ENCODE measurements at places on chromosomes 6 and 20.

- H3K4me3 ChIP-seq: no peak overlapping the region
- peaks cover 5% of the 10 kb centered on the region for H3K4me1 ChIP-seq
- H3K36me3 ChIP-seq: peaks cover 17% of the 10 kb centered on the region
- no peak overlapping the region for H3K27ac ChIP-seq
- H3K27me3 ChIP-seq: no peaks in the 10 kb centered on the region
These were observed 32.9 kb upstream of the BACH2 start for GRCh38 chr6:90329386-90330077.

DNA sequence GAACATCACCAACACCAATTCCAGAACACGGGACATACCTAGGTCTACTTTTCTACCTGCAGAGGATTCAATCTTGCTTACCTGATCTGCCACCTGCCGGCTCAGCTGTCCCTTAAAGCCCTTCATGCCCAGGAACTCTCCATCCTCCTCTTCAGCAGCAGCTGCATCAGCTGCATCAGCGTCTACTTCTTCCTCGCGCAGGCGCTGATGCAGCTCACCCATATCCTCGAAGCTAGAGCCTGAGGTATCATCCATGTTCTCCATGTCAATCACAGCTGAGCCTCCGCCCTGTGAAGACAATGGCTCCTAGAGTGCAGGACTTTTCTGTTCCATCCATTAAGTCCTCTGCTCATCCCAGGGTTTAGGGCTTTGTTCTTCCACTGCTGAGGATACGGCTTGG lies 918 bp downstream of the YIPF3 start:
- peaks cover 46% of the 10 kb centered on the region for H3K36me3 ChIP-seq
- DNase-seq: no peak
- H3K4me3 ChIP-seq: no peak overlapping the region

- DNase-seq: no peak
- H3K36me3 ChIP-seq: no peaks in the 10 kb centered on the region
- no peak overlapping the region for H3K27ac ChIP-seq
- H3K4me1 ChIP-seq: peaks cover 5% of the 10 kb centered on the region
These were observed 7.9 kb downstream of the MYLK2 start for GRCh38 chr20:31827059-31827458.

DNA sequence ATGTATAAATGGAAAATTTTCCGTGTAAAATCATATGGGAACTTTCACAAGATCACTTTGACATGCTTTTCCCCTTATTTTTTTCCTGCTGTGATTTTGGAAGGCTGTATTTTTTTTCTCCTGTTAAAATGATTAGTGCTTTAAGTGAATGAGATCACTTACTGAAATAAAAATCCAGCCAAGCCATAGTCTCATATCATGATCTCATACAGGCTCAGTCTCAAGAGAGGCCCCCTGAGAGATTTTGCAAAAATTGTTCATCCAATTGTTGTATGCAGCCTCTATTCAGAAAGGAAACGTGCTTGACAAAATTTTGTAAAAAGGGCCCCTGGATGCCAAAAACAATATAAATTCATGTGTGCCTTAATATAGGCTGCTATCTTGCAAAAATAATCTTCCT lies 528.2 kb downstream of the HDGFL1 start:
- DNase-seq: no peak
- H3K4me3 ChIP-seq: no peak overlapping the region
- no peaks in the 10 kb centered on the region for H3K4me1 ChIP-seq
- no peaks in the 10 kb centered on the region for H3K36me3 ChIP-seq
- H3K27me3 ChIP-seq: no peaks in the 10 kb centered on the region

DNA sequence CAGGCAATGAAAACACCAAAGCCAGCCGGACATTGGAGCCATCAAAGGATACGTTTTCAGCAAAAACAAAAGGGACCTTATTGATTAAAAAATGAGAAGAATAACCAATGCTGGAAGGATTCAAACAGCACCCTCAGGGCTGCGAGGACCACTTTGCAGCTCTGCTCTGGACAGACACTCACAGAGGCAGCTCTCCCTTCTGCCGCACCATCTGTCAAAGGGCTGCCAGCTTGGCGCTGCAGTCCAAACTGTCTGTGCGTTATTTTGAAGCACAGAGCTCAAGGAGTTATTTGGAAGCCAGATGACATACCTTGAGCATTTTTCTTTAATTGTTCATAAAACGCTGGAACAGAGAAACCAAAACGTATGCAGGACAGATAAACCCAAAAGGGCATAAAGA lies 85.2 kb downstream of the KIF16B start:
- H3K36me3 ChIP-seq: no peaks in the 10 kb centered on the region
- H3K27me3 ChIP-seq: no peaks in the 10 kb centered on the region
- H3K27ac ChIP-seq: no peak overlapping the region
- no peaks in the 10 kb centered on the region for H3K4me1 ChIP-seq

DNA sequence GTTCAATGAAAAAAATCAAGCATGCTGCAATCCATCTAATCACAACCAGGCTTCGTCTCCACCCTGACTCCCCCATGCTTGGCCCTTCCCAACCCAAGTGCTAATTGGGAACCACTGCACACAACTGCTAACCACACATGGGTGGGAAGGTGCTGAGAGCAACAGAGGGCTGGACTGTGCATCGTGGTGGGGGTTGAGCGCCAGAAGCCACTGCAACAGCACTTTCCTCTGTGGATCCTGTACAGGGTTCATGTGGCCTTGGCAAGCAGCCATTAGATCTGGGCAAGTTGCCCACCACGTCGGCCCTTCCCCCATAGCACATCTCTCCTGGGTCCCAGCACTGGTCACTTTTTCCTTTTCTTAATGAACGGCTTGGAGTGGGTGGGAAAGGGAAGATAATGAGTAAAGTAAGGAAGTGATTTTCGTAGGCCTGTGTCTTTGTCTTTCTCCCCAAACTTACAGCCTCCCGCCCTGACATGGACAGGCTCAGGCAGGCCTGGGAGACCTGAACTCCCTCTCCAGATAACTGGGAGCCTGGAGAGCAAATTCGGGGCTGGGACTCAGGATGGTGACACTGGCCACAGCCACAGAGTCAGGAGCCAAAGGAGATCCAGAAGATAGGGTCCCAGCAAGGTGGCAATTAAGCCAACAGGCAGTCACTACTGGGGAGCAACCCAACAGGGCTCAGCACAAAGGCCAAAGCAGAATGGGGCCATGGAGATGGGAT lies 34.4 kb upstream of the MRPS10 start:
- no peak for DNase-seq
- H3K4me3 ChIP-seq: no peak overlapping the region
- peaks cover 54% of the 10 kb centered on the region for H3K36me3 ChIP-seq
- H3K27ac ChIP-seq: no peak overlapping the region
- H3K4me1 ChIP-seq: peaks cover 4% of the 10 kb centered on the region
- H3K27me3 ChIP-seq: no peaks in the 10 kb centered on the region

DNA sequence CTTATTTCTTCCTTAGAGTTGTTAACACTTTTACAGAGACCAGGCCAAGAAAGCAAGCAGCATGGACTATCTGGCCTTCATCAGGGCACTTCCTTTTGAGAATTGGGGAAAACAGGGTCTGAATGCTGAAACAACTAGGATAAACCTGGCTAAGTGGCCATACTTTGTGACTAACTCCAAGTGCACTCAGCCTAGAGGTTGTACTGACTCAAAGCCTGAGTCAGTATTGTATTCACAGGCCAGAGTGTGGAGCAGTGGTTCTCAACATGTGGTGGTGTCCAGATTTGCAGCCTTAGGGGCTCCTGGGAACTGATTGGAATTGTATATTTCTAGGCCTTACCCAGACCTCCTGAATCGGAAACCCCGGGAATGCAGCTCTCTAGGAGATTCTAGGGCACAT lies 20.1 kb downstream of the SEC23B start:
- no peaks in the 10 kb centered on the region for H3K4me1 ChIP-seq
- DNase-seq: no peak
- peaks cover 73% of the 10 kb centered on the region for H3K36me3 ChIP-seq

DNA sequence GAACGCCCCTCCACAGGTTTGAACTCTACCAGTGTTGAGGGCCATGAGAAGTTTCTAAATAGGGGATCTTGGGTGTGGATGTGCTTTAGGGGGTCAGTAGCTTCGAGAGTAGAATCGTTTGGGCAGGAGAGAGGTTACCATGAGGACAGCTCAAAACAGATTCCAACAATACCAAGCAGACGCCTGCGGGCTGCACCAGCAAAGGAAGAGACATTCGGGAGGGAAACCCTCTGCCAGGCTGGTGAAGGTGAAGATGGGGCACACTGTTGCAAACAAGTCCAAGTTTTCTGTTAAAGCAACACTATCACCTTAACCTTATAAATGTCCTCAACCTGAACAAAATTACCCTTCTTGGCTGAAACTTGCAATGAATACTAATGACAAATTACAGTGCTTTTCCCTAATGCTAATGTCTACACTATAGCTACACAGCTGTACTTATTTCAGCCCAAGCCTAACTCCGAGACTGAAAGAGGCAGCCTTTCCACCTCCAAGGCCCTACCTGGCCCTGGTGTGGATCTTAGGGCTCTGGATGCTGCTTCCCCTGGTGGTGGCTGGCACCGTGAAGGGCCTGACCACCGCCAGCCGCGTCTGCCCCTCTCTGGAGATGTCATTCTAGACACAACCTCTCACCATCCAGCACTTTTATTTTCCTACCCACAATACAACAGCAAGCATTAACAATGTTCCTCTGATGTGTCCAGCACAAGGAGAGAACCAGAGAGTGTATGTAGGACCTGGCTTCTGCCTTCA lies 80.1 kb downstream of the DLL1 start:
- H3K4me1 ChIP-seq: no peaks in the 10 kb centered on the region
- no peaks in the 10 kb centered on the region for H3K36me3 ChIP-seq
- no peaks in the 10 kb centered on the region for H3K27me3 ChIP-seq
- DNase-seq: peak; percentile 1
- H3K4me3 ChIP-seq: no peak overlapping the region

DNA sequence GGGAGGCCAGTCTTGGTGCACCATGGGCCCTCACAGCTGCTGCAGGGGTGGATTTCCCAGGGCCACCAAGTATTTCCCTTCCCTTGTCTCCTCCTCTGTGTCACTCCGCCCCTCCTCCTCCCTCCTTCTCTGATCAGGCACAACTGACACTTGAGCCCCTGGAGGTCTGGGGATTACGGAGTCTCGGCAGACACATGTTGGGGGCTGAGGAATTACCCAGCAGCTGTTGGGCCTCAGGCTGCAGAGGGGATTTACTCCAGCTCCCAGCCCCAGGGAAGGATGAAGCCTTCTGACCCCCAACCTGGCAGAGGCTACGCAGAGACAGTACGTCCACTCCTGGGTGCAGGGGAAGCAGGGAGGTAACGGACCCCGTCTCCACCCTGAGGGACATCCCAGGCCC lies 420.5 kb upstream of the SULF2 start:
- no peaks in the 10 kb centered on the region for H3K4me1 ChIP-seq
- H3K4me3 ChIP-seq: no peak overlapping the region
- no peaks in the 10 kb centered on the region for H3K36me3 ChIP-seq
- no peak overlapping the region for H3K27ac ChIP-seq

DNA sequence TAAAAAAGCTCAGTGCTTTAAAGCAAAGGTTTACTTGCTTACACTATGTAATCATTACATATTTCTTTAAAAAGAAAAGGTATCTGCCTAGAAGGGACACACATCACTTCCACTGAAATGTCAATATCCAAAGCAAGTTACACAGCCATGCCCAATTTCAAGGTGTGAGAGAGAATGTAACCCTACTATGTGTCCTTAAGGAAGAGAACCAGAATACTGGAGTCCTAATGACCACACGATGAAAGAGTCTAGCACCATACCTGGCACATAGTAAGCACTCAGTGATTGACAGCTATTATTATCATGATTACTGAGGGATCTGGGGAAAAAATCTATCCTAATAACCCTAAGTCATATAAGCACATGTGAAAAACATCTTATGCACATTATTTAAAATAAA lies 10.4 kb downstream of the CHD6 start:
- H3K27me3 ChIP-seq: no peaks in the 10 kb centered on the region
- H3K36me3 ChIP-seq: no peaks in the 10 kb centered on the region
- no peak for DNase-seq
- H3K27ac ChIP-seq: no peak overlapping the region
- H3K4me1 ChIP-seq: peaks cover 20% of the 10 kb centered on the region

DNA sequence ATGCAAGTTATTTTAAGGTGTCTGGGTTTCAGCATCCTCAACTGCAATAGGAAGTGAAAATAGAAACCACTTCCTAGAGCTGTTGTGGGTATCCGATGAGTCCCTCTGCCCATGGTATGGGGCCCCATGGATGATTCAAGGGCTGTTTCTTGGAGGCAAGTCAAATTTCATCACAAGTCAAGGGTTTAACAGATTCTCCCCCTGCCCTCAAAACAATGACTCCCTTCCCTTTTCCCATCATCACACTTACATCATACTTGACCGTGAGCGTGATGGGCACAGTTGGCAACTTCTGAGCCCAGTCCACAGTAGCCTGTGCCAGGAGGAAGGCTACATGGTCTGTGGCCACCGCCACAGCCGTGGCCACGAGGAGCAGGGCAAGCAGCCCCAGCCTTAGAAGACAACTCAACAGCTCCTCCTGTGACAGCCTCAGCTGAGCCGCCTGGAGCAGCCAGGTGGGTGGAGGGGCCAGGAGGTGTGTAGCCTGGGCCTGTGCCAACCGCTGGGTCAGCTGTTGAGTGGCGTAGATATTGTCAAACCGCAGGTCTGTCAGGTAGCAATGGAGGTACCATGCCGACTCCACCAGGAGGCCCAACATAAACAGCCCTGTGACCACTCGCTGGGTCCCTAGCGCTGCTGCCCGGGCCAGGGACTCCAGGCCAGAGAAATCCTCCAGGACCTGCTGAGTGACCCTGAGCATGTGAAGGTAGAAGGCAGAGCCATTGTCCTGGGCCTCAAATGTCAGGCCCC lies 5.2 kb downstream of the OCSTAMP start:
- H3K4me1 ChIP-seq: peaks cover 18% of the 10 kb centered on the region
- DNase-seq: peak; percentile 43
- no peaks in the 10 kb centered on the region for H3K36me3 ChIP-seq
- peak overlapping the region; percentile 42 for H3K4me3 ChIP-seq
- peaks cover 6% of the 10 kb centered on the region for H3K27me3 ChIP-seq
- H3K27ac ChIP-seq: peak overlapping the region; percentile 86

GRCh38 chr6:148544421-148544820 lies 201.8 kb downstream of the SASH1 start:
- DNase-seq: no peak
- H3K36me3 ChIP-seq: no peaks in the 10 kb centered on the region
- no peaks in the 10 kb centered on the region for H3K4me1 ChIP-seq
- no peak overlapping the region for H3K27ac ChIP-seq

DNA sequence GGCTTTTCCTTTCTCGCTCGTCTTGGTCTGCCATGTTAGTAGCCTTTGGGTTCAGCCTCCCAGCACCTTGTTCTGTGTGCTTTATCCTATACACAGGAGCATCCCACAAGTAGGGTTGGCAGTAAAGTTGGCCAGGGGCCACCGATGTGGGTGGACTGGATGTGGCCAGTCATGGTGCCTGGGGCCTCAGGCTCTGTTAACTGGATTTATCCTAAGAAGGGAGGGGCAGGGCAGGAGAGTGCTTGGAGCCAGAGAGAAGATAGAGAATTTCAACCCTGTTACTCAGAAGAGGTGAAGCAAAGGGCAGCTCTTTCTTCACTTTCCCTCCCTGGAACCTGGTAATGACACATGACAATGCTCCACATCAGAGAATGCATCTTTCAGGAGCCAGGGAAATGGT lies 14.1 kb upstream of the SIRPB2 start:
- H3K36me3 ChIP-seq: no peaks in the 10 kb centered on the region
- DNase-seq: no peak
- H3K4me3 ChIP-seq: no peak overlapping the region
- no peak overlapping the region for H3K27ac ChIP-seq

All from activated T-helper 2 cell treated with anti-CD3 and anti-CD28 coated beads, Interferon-gamma antibody, Interleukin-2, Interleukin-4, amounts not matched to agents 10 μg/mL and 5 μg/mL and 100 μg/mL, durations not matched to agents 14 hours and 24 hours and 36 hours (primary cell).